ENCODE measurements at places on chromosomes 1 and 21.

DNA sequence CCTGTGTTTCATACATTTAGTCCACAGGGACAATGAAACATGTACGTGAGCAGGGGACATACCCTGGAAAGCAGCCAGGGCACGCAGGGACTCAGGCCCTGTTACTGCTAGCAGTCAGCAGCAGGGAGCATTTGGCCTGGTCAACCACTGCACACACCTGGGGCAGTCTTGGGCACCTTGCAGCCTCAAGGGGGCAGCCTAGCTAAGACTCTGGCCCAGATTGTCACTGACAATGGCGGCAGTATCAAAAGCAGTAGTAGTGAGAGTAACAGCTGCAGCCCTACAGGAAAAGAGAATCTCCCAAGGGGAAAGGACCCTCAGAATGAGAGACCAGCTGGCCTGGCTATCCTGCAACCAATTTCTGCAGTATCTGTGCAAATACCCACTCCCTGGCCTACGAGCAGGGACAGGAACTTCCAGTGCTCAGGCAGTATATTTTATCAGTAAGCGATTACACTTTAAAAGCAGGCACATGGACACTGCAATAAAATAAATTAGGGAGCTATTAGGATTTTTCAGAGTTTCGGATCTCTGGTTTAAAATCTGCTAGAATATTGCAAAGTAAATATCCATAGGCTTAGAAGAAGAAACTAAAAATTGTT, 475.6 kb downstream of the LTN1 start:
- DNase-seq = peak; percentile 55

DNA sequence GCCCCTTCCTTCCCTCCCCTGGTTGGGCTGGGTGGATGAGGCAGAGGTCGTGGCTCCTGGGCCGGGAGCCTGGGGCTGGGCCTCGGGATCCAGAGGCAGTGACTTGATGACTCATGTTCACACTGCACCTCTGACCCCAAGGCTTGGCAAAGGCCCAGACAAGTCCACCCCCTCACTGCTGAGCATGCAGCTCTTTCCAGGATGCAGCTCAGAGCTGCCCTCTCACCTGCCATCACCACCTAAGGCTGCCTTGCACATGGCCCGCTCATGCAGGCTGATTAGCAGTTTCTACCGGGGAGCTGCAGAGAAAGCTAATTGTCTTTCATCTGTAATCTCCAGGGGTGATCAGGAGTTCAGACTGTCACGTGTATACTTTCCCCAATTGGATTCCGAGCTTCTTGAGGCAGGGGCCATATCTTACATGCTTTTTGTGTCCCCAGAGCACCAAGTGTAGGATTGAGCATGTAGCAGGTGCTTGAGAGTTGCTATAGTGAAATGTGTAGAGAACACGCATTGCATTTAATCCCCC, 62.1 kb downstream of the LRRN2 start:
- no peak for DNase-seq

DNA sequence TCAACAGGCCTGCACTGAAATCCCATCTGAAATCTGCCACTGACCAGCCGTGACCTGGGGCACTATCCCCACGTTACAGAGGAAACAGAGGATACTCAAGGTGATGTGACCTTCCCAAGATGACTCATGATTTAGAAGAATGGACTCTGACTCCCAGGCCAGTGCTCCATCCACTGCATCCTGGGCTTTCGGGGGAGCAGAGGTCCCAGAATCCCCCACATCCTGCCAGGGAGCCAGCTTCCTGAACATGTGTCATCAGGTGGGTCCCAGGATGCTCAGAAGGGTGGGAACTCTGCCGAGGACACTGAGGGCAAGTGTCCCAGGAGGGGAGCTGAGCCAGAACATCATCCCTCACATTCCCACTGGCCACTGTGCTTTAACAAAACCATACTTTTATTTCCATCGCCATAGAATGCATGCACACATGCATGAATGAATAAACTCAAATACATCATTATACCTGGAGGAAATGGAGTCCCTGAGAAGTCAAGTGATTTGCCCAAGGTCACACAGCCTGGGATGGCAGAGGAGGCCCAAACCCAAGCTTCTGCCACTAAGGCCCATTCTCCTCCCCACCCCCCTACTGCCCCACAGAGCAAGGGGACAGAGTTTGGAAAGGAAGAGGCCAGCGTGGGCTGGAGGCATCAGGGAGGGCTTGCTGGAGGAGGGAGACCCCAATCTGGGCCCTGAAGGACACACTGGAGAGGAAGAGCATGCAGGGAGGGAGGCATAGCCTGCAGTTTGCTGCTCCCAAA, 189.4 kb downstream of the MATN1 start:
- DNase-seq = no peak

DNA sequence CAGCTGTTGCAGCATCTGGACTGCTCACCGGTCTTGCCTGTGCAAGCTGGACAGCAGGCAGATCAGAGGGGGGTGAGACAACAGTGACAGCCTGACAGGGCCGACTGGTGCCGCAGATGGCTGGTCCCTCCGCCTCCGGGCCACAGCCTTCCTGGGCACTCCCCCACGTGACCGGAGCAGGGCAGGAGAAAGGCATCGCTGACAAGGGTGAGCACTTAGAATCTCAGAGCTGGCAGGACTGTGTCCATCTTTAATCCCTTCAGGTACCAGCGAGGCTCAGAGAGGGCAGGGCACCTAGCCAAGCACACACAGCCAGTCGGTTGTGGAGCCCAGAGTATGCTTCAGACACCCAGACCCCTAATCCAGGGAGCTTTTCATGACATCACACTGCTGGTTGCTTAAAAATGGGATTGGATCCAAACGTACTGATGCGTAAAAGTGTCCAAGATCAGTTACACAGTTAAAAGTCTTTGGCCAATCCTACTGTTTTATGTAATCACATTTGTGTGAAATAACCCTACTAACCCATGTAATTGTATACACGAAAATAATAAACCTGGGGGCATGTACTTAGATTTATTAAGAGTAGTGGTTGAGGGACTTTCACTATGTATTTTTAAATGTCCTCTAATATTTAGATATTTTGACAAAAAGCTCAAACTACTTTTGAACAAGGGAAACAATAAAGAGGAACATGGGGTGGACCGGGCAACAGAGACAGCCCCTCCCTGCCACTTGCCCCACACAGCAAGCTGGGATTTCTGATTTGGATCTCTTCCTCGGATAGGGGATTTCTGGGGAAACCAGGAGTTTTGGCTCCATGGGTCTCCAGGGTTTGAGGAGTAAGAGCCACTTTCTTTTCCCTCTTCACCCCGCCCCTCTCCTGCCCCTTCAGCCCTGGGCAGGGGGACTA, 758 bp upstream of the CNTN2 start:
- DNase-seq = no peak

DNA sequence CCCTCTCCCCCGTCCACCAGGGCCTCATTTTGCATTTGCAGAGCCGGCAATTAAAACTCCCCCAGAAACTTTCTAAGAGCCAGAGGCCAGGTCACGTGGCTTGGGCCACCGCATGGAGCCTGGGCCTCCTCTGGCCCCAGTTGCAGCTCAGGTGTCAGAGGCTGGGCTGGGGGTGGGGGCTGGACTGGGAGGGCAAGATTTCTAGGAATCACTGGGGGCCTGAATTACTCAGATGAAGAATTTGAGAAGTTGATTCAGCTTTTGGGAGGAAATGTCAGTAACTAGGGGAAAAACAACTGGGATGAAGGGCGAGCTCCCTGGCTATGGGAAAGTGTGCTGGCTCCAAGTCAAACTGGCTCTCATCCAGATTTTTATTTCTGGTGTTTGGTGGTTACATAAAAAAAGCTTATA, 151.0 kb downstream of the CDC7 start:
- no peak for DNase-seq

- DNase-seq = peak; percentile 28
Measured at GRCh38 chr1:152189657-152190442, 30.8 kb upstream of the RPTN start.

DNA sequence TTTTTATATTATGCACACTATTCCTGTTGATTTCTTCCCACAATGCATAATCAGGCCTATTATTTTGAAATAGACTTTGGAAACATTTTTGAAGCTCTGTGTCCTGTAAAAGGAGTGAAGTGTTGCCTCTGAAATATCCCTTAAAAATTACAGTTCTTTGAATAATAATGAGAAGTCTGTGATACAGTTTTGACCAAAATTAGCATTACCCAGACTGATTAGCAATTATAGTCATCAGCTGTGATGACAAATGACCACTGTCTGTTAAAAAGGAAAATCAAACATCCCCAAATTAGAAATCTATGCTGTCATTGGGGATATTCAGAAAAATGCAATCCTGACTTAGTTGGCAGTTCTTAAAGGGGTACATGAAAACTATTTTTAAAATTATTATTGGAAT, 63.7 kb downstream of the PTGS2 start:
- no peak for DNase-seq

- DNase-seq = no peak
Measured at GRCh38 chr21:20856926-20857325, 141.3 kb upstream of the NCAM2 start.

- DNase-seq = no peak
Measured at GRCh38 chr1:172820475-172821158, 161.7 kb downstream of the FASLG start.

DNA sequence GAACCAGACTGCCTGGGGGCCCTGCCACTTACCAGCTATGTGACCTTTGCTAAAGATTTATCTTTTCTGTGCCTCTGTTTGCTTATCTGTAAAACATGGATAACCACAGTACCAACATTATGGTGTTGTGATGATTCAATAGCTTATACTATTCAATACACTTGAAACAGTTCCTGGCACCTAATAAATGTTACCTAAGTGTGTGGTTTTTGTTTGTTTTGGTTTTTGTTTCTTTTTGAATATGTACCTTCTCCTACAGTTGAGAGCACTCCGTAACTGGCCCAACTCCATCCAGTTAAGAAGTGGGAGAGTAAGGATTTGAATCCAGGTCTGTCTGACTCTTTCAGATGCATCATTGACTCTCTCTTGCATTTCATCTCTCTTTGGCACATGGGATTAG, 125.8 kb upstream of the C8B start:
- no peak for DNase-seq

DNA sequence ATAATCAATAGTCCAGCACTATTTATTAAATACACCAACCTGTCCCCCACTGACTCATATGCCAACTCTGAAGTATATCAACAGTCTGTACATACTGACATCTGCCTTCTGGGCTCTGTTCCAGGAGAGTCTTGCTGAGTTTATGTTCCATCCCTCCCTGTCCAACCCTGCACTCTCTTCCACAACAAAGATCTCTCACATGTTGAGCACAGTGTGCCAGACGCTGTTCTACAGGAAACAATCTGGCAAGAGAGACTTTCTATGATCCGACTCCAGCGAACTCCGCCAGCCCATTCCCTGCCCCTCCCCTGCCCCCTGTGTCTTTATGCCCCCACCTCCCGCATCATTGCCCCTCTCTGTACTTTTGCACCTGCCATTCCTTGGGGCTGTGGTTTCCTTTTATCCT, 3.4 kb downstream of the LACTBL1 start:
- DNase-seq = no peak

DNA sequence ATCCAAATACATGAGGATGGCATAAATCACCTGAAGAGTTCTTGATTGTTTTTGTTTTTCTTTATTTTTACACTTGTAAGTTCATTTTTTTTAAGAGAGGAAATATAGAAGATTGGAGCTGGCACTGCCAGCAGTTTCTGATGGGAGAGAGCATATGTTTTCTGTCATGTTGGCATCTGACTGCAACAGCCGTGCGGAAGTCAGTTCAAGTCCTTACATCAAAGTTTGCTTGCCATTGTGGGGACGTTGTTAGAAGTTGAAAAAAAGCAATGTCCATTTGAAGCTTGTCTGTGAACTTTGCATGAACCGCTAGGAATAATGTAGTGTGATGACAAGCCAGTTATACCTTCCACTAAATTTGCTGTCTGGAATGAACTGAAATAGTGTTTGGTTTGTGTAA, 126.5 kb upstream of the USH2A start:
- DNase-seq = no peak

- DNase-seq = peak; percentile 5
Measured at GRCh38 chr1:35707601-35708440, 10.9 kb downstream of the C1orf216 start.

DNA sequence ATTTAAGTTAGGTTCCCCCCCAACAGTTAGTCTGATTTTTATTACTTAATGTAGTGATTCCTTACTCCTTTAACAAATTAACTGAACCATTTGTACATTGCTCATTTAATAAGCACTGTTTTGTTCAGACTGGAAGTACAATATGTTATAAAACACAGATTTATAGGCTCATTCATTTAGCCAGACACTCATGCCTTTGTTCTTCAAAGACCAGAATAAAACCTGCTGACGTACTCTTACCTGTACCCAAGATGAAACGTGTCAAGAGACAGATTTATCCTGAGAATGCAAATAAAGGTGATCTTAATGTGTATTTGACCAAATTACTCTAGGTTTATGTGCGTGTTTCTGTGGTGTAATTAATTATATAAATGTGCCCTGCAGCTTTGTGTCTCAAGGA, 92.8 kb downstream of the INTS7 start:
- no peak for DNase-seq

DNA sequence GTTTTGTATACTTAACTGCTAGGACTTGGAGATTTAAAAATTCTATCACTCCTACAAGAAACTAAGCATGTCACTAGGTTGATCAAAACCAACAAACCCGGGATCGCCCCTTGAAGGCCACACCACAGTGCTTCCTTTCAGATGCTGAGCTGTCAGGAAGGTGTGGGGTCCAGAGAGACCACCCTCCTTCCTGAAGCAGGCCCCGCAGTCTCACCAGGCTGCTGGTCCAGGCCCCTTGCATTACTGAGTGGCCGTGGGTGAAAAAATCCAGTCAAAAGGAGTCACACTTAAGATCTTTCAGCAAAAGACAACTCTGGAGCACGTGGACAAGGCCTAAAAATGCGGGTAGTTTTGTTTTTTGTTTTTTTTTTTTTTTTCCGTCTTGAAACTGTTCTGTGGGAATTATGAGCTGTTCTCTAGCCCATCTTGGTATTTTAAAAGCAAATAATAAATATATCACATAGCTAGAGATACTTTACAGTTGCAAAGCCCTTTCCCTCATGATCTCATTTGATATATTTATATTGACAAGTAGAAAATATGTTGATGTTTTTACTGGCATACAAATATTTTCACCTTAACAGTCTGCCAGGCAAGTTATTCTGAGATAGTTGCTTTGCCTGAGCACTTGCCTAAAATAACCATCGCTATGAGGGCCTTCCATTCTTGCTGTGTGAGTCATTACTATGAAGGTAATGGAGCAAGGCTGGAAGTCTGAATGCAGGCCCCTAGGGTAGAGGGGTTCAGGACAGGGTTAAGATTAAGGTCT, 73.1 kb upstream of the EDEM3 start:
- DNase-seq = no peak

DNA sequence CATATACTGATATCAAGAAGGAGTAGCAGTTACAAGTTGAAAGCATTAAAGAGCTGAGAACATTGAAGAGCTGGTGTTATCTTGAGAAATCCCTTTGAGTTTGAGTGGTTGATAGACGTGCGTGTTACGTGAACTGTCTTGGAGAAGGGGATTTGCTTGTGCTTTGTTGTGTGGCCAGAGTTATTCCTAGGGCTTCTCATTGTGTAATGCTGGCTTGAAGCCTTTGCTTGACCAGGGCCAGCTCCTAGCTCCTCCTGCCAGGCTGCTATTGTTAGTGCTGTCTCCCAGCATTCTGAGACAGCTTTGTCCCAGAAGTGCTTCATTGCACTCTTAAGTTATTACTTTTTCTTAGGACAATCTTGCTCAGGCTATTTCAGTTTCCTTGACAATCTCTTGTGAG, 116.2 kb upstream of the KCNK2 start:
- peak; percentile 9 for DNase-seq

- DNase-seq = no peak
Measured at GRCh38 chr1:41239988-41240610, 2.0 kb downstream of the SCMH1 start.

All from substantia nigra (tissue), 51 donors.